Germinal center (tissue), 1 donor: ENCODE measurements at places on chromosomes 4 and X.

- DNase-seq: no peak
Observed at GRCh38 chr4:35526456-35526855, 717.9 kb downstream of the ARAP2 start.

DNA sequence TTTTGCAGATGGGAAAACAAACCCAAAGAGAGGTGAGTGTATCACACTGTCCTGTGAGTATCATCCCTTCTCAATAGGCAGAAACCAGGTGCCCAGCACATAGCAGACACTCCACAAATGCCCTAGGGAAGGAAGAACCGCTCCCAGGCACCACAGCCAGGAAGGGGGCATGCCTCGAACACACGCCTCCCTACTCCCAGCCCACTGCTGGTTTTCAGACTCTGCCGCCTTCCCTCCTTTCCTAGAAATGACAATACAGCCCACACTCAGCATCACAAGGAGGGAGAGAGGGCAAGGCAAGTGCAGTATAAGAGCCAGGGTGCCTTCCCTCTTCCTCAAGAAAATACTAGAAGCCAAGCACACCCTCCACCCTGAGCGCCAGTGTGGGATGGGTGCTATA is 16.2 kb downstream of the JAKMIP1 start:
- DNase-seq: no peak

GRCh38 chrX:136198678-136199243 is 51.4 kb downstream of the FHL1 start:
- DNase-seq: no peak

GRCh38 chr4:26619784-26620183 is 35.9 kb downstream of the TBC1D19 start:
- DNase-seq: no peak

- DNase-seq: no peak
Observed at GRCh38 chr4:77861495-77861894, 1.1 kb upstream of the MRPL1 start.

- DNase-seq: no peak
Observed at GRCh38 chrX:37599729-37600128, 28.3 kb downstream of the LANCL3 start.

- DNase-seq: no peak
Observed at GRCh38 chrX:2594491-2594890, 93.7 kb upstream of the DHRSX start.

GRCh38 chr4:79964020-79964399 is 109.0 kb downstream of the ANTXR2 start:
- no peak for DNase-seq

GRCh38 chr4:97938141-97938540 is 205.1 kb downstream of the STPG2 start:
- no peak for DNase-seq

- DNase-seq: no peak
Observed at GRCh38 chrX:26100421-26100920, 37.7 kb upstream of the MAGEB18 start.

GRCh38 chrX:109774706-109775105 is 41.6 kb upstream of the ACSL4 start:
- no peak for DNase-seq

DNA sequence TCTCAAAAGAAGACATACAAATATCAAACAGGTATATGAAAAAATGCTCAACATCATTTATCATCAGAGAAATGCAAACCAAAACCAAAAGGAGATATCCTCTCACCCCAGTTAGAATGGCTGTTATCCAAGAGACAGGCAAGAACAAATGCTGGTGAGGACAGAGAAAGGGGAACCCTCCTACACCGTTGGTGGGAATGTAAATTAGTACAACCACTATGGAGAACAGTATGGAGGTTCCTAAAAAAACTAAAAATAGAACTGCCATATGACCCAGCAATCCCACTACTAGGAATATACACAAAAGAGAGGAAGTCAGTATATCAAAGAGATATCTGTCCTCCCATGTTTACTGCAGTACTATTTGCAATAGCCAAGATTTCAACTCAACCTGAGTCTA is 83.5 kb downstream of the CDS1 start:
- no peak for DNase-seq

DNA sequence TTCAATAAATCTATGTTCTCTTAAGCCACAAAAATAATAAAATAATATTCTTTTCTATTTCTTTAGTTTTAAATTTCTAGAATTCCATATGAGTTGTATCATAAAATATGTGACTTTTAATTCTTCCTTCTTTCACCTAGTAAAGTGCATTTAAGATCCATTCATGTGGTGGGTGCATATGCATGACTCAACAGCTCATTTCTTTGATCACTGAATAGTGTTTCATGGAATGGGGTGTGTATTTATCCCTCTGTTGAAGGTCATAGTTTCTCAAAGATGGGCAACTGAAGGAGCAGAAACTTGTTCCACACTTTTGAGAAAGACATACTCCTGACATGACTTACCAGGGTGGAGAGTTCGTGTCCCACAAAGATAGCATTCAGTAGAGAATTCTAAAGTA is 1230.3 kb upstream of the AGA start:
- DNase-seq: no peak

DNA sequence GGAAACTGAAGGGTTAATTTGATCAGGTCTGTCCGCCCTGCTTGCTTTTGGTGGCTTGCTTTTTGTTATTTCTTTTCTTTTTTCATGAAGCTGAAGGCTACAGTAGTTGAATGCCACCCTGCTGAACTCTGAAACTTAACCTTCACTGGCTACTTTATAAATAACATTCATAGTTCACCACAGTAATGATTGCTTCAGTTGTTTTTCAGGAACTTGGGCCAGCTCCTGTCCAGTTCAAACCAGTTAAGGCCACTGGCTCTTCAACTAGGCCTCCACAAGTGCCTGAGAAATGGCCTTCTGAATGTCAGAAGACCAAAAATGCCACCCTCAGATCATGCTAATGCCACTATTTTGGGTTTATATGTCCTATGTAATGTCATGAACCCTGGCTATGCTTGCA is 7.7 kb upstream of the ASB9 start:
- DNase-seq: no peak

DNA sequence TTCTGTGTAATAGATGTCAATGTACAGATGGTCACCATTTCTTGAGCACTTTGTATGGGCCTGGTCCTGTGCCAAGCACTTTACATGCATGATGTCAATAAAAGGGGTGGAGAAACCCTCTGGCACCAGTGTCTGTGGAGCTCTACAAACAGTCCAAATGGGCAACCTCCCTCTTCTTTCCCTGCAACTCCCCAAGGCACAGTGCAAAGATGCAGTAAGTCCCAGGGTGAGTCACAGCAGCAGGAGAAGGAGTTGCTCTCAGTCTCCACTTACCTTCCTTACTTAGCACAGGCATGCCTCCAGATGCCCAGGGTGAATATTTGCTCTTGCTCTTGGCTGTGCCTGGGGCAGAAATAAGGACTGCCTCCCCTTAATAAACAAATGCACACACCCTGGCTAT is 4.3 kb downstream of the OCIAD2 start:
- no peak for DNase-seq

DNA sequence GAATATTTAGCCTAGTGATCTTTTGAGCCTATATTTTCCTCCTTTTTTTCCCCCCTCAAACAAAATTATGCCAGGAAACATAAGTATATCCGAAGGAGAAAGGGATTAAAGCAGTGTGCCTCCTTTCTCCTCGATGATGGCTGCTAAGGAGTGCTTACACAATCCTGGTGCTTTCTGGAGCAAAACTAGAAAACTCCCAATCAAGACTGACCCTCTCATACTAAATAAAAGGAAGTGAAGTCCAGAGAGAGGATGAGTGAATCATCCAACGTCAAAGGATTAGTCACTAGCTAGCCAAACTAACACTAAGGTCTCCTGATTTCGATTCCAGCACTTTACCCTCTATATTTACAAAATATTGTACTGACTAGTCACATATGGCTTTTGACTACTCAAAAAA is 146.8 kb downstream of the PPP3CA start:
- no peak for DNase-seq

GRCh38 chr4:15568821-15569220 is 86.3 kb downstream of the FBXL5 start:
- DNase-seq: no peak

DNA sequence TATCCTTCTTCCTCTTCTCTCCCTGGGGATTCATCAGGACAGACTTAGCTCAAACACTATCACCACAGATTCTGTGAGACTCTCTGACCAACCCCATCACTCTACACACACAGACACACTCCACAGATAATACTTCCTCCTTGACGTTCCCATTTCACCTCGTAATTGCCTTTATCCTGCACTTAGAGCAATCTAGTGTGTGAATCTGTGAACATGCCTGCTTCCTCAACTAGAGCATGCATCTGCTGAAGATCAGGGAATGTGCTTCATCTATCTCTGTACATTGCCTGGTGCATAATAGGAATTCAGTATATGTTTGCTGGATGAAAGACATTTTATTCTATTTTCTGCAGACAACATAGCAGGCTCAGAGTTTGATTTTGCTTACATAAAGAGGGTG is 25.1 kb upstream of the HS6ST2 start:
- no peak for DNase-seq

DNA sequence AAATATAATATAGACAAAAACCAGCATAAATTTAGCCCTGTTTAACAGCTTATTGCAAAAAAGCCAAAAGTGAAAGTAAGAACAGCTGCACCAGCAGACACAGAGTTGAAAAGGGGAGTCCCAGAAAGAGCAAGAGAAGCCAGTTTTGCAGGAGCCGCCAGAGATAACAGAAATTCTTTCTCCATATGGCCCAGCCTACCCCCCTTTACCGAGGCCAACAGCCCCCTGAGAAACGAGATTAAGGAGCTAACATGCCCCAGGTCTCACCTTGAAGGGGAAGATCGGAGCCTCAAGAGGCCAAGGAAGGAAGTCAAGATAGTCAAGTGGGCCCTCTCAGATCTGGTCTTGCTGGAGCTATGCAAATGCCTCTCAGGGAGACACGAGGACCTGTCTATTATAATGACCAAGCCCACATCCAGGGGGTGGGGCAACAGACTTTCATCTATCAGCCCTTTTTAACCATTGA is 4.8 kb downstream of the ACOX3 start:
- DNase-seq: peak; percentile 41

GRCh38 chr4:155658681-155659064 is 8.0 kb upstream of the GUCY1A1 start:
- DNase-seq: no peak

GRCh38 chr4:19831644-19832285 is 419.9 kb upstream of the SLIT2 start:
- DNase-seq: no peak

DNA sequence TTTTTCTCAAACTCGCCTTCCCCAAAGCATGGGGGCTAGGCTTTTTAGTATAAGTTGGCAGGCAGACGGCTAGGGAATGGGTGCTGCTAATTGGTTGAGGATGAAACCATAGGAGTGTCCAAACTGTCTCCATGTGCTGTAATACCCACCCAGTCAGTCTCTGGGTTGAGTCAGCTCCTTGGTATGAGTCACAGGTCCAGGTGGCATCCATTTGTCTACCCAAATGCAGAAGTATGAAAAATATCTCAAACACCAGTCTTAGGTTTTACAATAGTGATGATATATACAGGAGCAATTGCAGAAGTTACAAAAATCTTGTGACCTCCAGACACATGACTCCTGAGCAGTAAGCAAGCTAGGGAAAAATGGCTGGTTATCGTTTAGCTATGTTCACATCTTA is 27.4 kb upstream of the CCSER1 start:
- DNase-seq: no peak

DNA sequence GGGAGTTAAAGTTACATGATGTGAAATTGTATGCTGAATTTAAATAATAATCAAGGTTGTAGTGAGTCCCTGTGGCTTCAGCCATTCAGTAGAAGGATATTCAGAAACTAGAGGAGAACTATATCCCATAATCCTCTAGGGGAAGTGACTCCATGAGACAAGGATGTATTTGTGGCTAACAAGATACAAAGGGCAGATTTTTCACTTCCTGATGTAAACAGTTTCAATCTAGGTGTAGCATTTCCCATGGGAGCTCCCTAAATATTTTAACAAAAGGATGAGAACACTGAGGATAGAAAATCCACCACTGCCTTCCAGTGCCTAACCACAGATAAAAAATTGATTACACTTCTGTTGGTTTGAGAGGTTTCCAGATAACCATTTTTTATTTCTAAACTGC is 435.4 kb upstream of the TENM3 start:
- DNase-seq: no peak

GRCh38 chr4:53326535-53326934 is 39.3 kb downstream of the SCFD2 start:
- no peak for DNase-seq

DNA sequence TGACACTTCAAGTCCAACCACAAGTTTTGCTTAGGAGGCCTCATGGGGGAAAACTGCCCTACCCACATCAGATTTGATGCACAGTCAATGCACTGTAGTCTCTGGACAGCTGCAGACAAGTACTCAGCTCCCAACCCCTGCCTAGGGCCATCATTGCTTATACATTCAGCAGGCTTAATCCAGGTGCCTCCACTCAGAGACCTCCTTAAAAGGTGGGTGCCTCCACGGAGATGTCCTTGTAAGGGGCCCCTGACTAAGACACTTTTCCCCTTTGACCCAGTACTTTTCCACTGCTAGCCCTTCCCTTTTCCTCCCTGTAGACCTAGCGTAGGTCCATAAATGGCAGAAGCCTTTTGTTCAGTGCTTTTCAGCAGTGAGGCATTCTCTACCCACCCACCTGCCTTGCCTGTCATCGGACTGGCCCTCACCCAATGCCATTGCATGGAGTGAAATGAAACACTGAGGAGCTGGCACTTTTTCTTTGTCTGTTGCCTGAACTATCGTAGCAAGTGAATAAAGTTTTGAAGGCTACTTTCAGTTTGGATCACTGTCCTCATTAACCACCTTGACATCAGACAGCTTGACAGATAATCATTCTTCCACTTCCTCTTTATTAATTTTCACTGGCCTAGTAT is 23.8 kb upstream of the PLK4 start:
- no peak for DNase-seq
